ENCODE measurements at places on chromosomes 4 and X.

DNA sequence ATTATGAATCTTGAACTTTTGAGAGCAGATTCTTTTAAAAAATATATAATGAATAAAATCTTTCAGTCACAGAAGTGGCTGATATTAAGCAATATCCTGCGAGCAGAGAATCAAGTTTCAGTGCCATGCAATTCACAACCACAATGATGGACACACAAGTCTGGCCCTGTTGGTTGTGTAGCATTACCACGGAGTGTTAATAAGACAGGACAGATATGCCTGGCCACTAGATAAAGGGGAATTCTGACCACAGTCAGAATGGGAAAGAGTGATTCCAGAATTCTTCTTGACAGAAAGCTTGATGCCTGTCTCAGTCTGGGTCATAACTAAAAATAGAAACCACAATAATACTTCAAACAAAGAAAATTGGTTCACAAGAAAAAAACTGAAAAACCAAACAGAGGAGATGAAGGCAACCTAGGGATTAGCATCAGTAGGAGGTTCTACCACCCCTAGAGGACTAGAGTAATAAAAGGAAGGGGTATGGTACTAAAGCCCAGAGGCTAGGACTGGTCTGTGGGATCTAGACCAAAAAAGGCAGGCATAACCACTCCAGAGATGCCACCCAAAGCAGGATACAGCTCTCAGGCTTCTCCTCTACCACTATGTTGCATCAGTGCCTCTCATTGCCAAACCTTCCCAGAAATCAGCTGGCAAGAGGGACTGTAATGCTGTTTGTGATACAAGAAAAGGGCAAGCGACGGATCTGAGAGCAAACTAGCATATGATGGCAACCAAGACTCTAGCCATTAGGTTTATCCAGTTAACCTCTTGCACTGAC is 59.0 kb downstream of the RNF150 start:
- no peak for DNase-seq

- no peak for DNase-seq
Observed at GRCh38 chr4:113637823-113638561, 123.5 kb downstream of the CAMK2D start.

DNA sequence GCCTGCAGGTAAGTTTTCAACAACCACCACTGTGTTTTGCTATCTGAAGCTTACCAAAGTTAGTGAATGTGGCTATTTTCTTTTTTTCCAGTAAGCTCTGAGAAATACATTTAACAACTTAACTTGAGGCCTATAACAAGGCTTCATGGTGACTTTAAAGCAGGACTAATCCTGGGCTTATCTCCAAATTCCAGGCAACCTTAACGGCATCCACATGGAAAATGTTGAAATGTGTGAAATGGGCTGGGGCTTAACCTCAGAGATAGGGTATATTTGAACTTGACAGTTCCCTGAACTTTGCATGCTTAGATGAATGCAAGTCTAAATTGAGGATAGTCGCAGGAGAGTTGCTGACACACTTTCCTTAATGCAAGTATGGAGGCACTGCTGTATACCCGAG is 539.2 kb downstream of the GALNTL6 start:
- no peak for DNase-seq

DNA sequence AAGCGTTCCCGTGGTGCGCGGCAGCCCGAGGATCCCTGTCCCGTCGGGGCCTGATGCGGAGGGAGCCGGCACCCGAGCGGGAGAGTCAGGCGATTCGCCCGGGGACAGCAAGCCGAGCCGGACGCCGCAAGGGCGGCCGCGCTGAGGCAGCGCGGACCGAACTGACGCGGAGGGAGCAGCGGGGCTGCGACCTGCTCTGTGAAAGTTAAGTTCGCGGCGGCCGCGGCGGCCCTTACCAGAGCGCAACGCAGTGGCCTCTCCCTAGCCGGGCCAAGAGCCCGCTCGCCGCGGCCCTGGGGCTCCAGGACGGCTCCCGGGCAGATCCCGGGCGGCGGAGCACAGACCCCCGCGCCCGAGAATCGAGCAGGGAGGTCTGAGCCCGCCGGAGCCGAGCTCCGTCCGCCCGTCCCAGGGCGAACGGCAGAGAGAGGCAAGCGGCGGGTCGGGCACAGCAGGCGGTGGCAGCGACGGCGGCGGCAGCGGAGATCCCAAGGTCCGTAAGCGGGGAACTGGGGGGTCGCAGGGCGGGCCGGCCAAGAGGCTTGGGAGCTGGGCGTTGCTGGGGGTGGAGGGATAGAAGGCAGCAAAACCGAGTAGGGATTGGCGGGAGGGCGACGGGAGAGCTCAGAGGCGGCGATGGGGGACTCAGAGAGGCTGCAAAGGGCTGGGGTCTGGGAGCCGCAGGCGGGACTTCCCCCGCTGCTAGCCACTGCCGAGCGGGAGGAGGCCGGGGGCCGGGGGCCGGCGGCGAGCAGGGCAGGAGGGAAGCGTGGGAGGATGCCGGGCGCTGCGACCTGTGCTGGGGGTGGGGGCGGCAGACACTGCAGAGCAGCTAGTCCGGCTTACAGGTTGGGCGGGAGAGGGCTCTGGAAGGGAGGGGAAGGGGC is 1.0 kb downstream of the GPR50 start:
- no peak for DNase-seq

- no peak for DNase-seq
Observed at GRCh38 chr4:74335341-74336021, 27.2 kb downstream of the EPGN start.

DNA sequence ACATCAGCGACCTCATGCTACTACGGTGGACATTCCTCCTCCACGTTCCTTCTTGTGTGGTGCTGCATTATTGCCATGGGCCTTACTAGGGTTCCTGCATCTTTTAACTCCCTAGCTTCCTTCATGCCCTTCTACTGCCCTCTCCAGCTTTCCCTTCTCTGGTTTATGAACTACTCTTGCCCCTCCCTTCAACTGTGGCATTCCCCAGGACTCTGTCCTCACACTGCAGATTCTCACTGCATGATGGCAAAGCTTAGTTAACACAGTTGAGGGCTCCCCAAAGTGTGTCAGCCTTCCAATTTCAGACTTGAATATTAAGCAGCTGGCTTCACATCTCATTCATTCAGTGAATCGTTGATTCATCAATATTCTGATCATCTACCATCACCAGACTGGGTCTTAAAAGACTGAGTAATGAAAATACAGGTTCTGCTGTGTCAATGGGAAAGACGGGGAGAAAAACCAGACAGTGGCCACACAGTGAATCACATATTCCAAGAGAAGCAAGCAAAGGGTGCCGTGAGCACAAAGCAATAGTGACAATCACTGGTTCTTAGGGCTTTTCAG is 53.0 kb downstream of the ZFX start:
- DNase-seq: no peak

GRCh38 chr4:54659313-54659712 is 1.6 kb downstream of the KIT start:
- no peak for DNase-seq

DNA sequence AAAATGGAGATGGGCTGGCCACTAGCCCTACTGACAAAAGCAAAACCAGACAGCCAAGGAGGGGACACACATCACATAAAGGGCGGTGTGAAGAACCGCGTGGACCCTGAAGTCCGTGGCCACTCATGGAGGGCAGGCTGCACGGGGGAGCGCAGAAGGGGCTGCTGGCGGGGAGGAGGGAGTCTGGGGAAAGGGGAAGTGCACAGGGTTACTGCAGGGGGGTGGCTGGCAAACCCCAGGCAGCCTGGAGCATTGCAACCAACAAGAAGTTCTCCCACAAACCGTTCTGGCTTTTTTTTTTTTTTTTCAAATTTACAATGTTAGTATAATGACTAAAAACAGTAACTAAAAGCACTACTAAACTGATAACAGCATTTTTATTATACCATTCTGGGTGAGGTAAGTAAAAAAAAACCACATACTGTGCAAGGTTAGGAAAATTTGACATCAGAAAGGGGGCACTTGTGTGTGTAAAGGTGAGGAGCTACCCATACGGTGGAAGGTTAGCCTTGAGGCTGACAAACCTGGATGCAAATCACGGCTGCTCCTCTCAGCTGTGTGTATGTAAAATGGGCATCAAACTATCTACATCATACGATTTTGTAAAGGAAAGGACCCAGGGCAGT is 87.1 kb downstream of the TSPAN5 start:
- DNase-seq: no peak

All from cerebellar nuclear complex (tissue), 1 donor.